ENCODE measurements at places on chromosomes 3 and 15.

DNA sequence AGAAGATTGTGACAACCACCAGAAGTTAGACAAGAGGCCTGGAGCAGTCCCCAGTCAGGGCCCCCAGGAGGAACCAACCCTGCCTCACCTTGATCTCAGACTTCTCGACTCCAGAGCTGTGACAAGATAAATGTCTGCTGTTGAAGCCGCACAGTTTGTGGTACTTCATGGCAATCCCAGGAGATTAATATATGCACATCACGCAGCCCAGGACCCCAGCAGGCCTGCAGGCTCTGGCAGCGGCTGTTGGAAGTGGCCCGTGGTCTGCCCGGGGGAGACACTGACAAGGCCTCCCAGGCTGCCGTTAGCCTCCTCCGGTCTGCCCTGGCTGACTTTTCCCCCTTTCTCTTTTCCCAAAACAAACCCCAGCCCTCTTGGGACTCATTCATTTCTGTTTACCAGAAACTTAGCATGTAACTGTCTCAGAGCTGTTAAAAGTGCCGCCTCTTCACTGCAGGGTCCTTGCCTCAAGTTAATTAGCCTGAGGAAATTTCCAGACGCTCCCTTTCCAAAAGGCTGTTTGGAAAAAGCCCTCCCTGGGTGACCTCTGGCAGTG is 183.5 kb upstream of the LYSMD4 start:
- DNase-seq, result no peak

DNA sequence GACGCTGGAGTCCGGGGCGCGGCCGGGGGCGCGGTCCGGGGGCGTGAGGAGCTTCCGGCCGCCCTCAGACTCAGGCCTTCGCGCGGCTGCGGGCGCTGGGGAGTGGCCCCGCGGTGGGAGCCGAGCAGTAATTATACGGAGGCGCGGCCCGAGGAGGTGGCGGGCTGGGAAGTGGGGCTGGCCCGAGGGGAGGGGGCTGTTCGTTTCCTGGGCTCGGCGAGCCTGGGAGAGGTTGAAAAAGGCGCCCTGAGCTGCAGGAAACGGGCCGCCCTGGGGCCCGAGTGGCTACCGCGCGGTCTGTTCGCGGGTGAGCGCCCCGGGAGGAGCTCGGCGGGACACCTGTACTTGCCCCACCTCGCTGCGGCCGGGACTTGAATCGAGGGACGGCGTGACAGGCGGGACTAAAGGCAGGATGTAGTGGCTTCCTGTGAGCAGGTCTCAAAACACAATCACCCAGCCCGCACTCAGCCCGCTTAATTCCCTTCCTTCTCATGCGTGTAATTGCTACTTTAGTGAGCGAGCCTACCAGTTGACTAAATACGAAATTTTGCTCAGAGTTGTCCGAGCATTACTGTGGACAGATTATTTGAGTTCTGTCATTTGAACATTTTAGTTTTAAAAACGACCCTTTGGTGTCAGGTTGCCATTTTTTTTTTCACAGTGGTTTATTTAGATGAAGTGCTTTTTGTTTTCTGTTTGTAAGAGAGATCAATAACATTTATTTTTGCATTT is 860 bp downstream of the RASA2 start:
- DNase-seq, result peak; percentile 64

DNA sequence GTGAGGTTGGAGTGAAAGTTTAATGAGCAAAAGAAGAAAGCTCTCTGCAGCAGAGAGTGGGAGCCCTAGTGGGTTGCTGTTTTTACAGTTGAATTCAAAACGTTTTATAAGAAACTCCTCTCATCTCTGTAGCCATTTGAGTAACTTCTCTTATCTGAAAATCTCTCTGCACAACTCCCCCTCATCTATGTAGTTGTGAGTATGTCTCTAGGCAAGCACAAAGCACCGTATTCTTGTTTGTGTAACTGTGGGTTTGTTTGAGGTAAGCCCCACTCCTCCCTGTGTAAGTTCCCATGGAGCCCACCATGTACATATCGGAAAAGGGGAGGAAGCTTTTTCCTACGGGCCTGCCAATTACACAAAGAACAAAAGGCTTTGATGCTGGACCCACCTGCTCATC is 56.5 kb upstream of the GOLGA6L2 start:
- no peak for DNase-seq

- peak; percentile 51 for DNase-seq
Measured at GRCh38 chr3:16249336-16249735, 15.4 kb downstream of the DPH3 start.

GRCh38 chr3:184133840-184134745 is 1.1 kb upstream of the EIF2B5 start:
- peak; percentile 85 for DNase-seq

- peak; percentile 51 for DNase-seq
Measured at GRCh38 chr3:150097588-150097890, 126.8 kb upstream of the PFN2 start.

- DNase-seq, result no peak
Measured at GRCh38 chr3:14330508-14330907, 71.9 kb upstream of the SLC6A6 start.

GRCh38 chr15:90818251-90819210 is 49.9 kb upstream of the FURIN start:
- no peak for DNase-seq

DNA sequence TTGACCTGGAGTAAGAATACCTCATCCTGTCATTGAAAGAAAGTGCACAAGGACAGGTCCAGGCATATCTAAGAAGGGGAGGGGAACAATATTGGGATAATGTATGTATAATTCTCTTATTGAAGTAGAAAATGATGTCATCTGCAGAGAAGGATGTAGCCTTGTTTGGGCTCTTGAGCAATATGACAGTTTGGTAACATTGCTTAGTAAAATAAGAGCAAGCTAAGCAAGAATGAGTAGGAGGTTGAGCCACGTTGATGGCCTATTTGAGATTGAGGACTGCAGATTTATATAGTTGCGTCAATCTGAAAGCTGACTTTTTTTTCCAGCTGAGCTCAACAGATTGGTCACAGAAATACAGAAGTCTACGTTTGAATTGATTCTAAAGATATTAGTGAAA is 145.2 kb downstream of the FILIP1L start:
- DNase-seq, result no peak
